ENCODE measurements at places on chromosomes 6 and 20.

DNA sequence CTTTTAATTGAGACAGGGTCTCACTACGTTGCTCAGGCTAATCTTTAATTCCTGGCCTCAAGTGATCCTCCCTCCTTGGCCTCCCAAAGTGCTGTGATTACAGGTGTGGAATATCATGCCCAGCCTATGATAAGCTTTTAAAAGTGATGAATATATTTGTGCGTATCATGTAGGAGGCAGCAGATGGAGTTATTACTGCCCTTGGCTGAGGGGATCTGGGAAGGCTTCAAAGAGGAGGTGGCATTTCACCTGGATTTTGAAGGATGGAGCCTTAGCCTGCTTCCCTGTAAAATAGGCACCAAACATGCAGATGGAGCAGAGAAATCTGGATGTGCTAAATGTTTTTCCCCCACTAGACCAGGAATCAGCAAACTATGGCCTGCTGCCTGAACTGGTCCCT lies 10.1 kb downstream of the PIM1 start:
- DNase-seq = no peak

DNA sequence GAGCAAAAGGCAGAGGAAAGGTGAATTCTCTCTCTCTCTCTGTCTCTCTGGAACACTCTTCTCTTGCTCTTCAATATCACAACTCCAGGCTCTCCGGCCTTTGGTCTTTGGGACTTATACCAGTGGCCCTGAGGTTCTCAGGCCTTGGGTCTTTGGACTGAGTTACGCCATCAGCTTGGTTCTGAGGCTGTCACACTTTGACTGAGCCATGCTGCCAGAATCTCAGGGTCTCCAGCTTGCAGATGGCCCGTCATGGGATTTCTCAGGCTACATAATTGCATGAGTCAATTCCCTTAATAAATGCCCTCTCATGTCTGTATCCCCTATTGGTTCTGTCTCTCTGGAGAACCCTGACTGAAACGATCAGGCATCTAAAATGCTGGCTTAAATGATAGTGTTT lies 12.9 kb downstream of the BTN2A1 start:
- DNase-seq = no peak

- no peak for DNase-seq
Observed at GRCh38 chr20:61746781-61747180, 318.9 kb downstream of the TAF4 start.

GRCh38 chr6:28906669-28907068 lies 17.1 kb downstream of the TRIM27 start:
- no peak for DNase-seq

DNA sequence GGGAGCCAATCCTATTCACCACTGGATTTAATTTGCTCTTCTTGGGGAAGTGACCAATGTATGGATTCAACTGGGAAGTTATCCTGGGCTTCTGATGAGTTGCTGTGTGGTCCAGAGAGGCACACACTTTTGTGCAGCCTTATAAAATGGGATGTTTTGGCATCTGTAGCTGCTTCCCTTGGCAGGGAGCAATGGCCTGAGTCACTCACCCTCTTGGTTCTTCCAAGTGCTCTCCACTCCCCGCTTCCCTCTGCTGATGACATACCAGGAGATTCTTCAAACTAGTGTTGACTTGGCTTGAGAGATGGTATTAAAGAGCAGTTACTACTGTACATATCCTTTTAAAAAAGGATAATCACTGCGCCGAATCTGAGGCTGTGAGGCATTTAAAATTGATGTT lies 105.8 kb downstream of the JARID2 start:
- DNase-seq = peak; percentile 43

GRCh38 chr6:145245119-145245518 lies 490.2 kb downstream of the EPM2A start:
- DNase-seq = no peak

GRCh38 chr20:61912665-61913422 lies 152.8 kb downstream of the TAF4 start:
- DNase-seq = no peak

- no peak for DNase-seq
Observed at GRCh38 chr20:1204576-1204975, 1.3 kb downstream of the C20orf202 start.

- DNase-seq = no peak
Observed at GRCh38 chr6:44917430-44917829, 410.7 kb upstream of the RUNX2 start.

- no peak for DNase-seq
Observed at GRCh38 chr6:5302220-5302946, 41.1 kb downstream of the FARS2 start.

GRCh38 chr6:41306187-41306854 lies 19.8 kb upstream of the TREM1 start:
- DNase-seq = peak; percentile 12

GRCh38 chr6:165889636-165890403 lies 226.8 kb upstream of the PDE10A start:
- DNase-seq = no peak

All from HS-27A (cell line).